ENCODE measurements at places on chromosomes 6 and 20.

DNA sequence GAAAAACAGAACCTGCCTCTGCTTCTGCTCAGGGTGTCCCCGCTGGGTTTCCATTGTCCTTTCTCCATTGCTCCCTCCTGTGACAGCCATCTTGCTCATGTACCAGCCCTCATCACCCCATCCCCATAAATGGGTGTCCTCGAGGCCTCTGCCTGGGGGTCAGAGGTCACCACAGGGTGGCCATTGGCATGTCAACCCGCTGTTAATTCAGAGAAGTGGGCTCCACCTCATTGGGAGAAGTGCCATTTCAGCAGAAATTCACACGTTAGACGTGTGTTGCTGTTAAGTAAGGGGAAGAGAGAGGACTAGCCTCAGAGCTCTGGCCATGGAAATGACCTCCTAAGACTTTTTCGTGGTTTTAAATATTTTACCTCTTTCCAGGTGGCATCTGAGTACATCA, 71.9 kb downstream of the PTPN1 start:
- DNase-seq, result no peak

DNA sequence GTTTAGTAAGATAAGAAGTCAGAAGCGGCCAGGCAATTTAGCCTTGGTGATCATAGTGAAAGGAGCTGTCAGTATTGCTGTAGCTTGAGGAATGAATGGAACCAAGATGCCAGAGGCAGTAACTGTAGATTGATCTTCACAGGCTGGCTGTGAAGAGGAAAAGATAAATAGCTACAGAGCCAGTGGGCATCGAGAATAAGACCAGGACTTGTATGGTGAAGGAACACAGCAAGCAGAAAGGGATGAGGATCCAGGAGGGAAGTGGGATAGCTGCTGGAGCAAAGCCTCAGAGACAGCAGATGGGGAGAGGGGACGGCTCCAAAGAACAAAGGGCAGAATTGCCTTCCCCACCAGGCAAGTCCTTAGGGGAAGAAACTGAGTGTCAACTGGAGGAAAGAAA, 294.4 kb upstream of the PLN start:
- no peak for DNase-seq

DNA sequence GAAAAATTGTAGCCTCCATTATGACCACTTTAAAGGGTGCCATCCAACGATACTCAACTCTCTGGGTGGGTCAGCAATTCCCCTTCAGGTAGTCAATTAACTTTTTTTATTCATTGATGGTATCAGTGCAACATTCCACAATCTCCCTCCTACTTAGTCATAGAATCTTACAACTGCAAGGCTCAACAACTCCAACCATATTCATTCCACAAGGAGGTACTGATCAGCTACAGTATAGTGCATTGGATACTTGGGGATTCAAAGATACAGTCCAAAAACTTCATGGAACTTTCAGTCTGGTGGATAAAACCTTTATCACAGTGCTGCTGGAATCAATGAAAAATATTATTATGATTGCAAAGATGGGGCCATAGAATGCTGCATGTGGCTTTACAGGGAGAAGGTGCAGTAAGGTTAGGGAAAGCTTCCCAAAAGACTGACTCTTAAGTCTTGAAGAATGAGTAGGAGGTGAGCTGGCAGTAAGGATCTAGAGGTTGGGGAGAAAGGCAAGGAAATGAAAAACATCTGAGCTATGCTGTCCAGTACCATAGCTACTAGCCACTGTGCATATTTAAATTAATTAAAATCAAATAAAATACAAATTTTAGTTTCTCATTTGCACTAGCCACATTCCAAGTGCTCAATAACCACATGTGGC, 314.7 kb upstream of the PRDM1 start:
- DNase-seq, result no peak

DNA sequence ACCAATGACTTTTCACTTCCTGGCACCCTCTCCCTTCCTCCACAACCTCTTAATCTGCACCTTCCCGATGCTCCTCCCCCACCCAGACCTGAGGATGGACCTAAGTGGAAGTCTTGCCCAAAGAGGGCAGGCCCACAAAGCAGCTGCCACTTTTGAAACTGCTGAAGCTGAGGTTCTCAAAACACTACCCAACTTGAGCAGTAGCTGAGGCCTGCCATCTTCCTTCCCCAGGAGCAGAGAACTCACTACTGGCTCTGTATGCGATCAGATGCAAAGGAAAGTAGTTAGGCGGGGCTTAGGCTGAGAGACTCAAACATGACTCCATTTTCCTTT, 1.5 kb downstream of the HM13 start:
- DNase-seq, result no peak

DNA sequence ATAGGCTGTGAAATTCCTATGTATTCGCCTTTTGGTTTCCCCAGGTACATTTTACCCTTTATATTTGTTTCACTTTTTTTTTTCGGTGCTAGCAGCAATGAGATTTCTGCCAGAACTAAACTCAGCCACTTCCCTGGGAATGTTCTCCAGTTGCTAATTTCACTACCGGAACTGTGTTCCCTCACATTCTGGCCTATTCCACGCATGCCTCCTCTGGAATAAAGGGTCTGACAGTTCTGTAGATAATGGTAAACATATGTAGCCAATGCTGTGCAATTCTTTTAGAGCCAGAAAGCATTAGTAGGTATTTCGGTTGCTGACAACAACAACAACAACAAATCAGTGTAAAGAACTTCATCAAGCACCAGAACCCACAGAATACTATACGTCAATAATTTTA, 96.1 kb upstream of the TBX18 start:
- no peak for DNase-seq

DNA sequence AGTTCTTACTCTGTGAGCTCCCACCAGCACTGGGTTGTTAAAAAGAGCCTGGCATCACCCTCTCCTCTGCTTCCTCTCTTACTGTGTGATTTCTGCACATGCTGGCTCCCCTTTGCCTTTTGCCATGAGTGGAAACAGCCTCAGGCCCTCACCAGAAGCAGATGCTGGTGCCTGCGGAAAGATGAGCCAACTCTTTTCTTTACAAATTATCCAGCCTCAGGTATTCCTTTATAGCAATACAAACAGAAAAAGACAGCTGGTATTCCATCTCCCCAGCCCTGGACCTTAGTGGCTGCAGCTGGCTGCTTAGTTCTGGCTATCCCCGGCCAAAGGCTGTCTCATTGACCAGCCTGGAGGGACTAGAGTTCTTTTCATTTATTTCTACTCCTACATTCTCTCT, 129.1 kb downstream of the IMPG1 start:
- DNase-seq, result no peak

DNA sequence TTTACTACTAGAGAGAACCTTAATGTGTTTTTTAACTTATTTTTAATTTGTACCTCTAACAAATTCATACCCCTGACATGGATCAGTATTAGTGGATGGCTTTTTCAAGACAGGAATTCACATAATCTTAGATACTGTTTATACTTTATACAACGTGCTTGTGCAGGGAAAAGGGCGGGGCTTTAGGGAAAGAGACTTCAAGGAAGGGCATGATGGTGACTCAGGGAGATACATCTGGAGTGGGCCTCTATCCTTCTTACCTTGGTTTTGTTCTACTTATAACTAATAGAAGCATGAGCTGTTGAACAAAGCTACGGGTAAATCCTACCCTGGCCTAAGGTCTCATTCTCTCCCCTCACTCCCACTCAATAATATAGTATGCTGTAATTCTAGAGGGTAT, 160.8 kb downstream of the C6orf58 start:
- no peak for DNase-seq

Measured in stimulated activated CD4-positive, alpha-beta T cell treated with anti-CD3 and anti-CD28 coated beads, Interleukin-2, amount 100 ng/mL, for 4 hours (primary cell).